T-helper 2 cell (primary cell): ENCODE measurements at places on chromosomes 16 and 17.
A peak's percentile ranks its signal among the peaks of the same experiment; 100 is the strongest.

DNA sequence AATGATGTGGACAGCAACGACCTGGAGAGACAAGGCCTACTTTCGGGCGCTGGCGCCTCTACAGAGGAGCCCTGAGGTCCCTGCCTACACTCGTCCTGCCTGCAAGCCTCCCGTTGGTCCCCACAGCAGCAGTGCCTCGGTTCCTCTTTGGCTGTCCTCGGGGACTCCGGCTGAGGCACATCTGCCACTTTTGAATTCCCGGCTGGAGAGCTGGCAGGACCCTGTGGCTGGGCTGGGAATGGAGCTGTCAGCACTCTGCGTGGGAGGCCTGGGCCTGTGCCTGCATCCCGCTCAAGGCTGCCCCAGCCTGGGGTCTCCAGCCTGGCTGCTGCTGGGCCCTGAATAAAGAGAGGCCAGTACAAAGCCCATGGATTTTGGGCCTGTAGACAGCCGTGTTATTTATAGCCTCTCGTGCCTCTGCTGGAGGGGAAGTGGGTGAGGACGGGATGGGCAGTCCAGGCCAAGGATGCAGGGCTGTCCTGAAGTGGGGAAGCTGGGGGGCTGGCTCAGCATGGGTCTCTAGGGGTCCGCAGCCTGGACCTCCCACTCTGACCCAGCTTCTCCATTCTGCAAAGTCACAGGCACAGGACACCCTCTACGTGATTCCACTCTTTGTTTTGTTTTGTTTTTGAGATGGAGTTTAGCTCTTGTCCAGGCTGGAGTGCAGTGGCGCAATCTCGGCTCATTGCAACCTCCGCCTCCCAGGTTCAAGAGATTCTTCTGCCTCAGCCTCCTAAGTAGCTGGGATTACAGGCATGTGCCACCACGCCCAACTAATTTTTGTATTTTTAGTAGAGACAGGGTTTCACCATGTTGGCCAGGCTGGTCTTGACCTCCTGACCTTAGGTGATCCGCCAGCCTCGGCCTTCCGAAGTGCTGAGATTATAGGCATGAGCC is 10.6 kb upstream of the SPNS2 start:
- DNase-seq, result no peak

- DNase-seq, result no peak
Measured at GRCh38 chr16:58507195-58507962, 7.4 kb downstream of the NDRG4 start.

DNA sequence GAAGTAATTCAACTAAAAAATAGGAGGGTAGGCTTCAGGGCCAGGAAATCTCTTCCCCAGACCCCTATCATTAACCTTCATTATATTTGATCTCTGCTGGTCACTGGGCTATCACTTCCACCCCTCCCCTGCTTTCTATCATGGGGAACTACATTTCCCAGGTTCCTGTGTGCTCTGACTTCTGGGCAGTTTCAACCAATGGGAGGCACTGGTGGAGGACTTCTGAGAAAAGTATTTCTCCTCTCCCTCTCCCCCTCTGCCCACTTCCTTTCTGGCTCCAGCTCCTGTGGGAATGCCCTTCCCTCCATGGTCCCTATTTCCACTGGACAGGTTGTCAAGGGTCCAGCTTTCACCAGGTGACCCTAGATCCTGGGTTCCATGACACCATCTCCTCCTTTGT is 364.4 kb downstream of the C16orf95 start:
- no peak for DNase-seq

GRCh38 chr17:28443901-28444638 is 29.4 kb upstream of the SLC13A2 start:
- DNase-seq, result no peak

DNA sequence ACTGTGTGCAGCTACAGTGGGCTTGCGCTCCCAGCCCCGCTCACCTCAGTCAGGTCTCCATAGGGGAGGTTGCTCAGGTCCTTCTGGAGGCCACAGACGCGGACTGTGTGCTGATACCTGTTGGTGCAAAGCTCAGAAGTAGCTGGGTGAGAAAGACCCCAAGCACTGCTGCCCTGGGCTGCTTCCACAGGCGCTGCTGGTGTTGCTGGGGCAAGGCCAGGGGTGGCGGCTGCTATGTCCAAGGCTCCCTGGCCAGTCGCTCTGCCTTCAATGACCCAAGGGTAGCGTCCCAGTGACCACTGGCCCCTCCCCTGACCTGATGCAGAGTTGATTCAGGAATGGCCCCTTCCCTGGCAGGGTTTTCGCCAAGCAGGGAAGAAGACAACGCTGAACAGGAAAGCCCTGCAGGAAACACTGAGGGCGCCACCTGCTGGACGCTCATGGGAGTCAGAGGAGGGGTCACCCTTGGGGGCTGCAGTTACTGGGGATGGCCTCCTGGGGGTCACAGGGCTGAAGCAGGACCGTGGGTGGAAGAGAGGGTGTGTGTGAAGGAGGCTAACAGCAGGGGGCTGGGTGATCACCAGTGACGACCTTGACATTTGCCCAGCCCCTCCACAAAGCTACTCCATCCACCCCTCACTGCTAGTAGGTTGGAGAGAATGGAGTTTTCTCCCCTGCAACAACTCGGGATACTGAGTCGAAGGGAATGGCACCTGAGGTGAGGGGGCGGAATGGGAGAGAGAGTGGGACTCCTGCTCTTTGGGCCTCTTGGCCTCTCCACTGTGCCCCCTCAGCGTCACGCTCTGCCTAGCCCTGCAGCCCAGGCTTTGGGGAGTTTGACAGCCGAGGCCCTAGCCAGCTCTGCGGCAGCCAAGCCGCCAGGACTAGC is 38.3 kb downstream of the ABCC12 start:
- peak; percentile 40 for DNase-seq

- DNase-seq, result no peak
Measured at GRCh38 chr17:2869604-2870003, 73.4 kb downstream of the RAP1GAP2 start.

DNA sequence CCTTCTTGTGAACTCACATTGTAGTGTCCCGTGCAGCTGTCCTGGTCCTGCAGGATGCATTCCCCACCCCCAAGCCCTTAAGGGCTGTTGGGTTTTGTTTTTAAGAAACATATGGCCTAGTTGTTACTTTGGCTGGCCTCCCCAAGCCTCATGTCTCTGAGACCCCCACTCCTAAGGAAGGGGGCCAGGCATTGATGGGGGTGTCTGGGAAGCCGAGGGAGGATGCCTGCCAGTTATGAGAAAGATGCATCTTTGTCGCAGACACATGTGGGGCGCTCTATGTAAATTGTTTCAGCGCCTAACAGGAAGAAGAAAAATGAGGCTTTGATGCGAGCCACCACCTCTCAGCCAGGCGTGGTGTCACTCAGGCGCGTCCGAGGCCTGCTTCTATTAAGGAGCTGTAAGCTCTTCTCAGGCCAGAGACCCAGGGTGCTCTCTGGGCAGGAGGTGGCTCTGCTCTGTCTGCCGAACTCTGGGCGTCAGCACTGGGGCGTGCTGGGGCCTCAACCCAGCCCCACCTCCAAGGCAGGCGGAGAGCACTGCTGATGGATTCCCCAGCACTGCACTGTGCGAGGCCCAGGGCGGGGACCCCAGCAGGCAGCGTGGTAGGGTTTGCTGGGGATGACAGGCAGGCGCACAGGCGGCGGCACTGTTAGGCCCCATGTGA is 70.6 kb downstream of the SREBF1 start:
- DNase-seq, result no peak

- peak; percentile 51 for DNase-seq
Measured at GRCh38 chr17:28384281-28385036, 13.0 kb downstream of the SARM1 start.

DNA sequence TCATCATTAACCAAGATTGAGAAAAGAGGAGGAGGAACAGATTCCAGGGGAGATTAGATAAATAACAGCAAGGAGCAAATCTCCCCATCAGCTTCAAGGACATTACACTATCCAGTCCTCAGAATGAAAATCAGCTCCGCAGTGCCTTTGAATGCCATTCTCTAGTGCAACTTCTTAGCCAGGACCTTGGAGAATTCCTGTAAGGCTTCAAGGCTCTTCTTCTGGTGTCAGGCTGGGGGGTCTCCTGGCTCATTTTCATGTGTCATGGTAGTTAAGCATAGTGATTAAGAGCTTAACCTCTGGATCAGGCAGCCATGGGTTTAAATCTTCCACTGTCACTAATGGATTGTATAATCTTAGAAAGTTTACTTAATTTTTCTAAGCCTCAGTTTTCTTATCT is 137.3 kb upstream of the CCL2 start:
- no peak for DNase-seq
